ENCODE measurements at places on chromosomes 2 and 18.

DNA sequence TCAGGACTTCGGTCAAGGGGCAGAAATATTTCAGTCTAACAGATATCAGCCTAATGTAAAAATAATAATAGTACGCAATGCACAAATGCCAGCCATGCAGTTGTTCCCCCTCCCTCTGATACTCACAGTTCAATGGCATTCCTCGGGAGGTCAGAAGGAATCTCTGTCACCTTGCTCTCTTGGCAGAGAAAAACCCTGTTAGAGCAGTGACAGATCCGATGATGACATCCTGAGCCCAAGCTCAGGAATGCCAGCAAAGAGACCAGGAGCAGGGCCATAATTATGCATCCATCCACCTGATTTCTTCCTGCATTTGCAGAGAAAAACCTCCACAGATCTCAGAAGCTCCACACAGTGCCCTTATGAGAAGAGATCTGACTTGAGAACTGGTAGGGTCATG, at the start of gene FSHR:
Gene FSHR, minus strand, starts transcription at position 376 of the 400 bp plus-strand sequence. Its CDS starts 98 bp downstream, at position 278.
- no peak for DNase-seq

GRCh38 chr2:234952270-234953115, 676 bp downstream of the SH3BP4 start:
- no peak for DNase-seq

- DNase-seq, result no peak
Measured at GRCh38 chr2:28333606-28334526, 58.8 kb upstream of the FOSL2 start.

DNA sequence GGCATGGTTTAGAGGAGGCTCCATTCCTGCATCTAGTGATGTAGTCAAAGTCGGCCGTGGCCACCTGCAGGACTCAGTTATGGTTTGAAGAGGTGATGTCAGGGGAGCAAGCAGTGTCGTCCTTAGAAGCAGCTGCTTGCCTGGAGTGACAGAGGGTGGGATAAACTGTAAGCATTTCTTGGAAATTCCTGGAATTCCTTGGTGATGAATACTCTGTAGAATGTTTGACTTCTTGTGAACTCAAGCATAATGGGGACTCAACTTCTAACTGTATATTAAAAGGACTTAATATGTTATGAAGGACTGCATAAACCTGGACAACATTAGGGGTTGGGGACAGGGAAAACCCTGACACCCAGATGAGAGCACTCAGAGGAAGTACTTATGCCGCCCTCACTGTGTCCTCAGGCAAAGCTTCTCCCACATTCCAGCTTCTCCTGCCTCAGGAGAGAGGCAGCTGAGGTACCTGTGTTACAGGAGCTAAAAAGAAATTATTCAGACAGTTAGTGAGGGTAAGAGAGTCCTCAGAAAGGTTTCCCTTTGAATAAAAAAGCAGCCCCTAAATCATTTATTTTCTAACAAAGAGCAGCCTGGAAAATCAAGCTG, 459.9 kb upstream of the CELF4 start:
- DNase-seq, result no peak

- peak; percentile 65 for DNase-seq
Measured at GRCh38 chr2:240557808-240558207, at the start of gene ANKMY1. Gene ANKMY1 (minus strand): TSS chr2:240557988. CDS start chr2:240557335, 653 bp downstream.

DNA sequence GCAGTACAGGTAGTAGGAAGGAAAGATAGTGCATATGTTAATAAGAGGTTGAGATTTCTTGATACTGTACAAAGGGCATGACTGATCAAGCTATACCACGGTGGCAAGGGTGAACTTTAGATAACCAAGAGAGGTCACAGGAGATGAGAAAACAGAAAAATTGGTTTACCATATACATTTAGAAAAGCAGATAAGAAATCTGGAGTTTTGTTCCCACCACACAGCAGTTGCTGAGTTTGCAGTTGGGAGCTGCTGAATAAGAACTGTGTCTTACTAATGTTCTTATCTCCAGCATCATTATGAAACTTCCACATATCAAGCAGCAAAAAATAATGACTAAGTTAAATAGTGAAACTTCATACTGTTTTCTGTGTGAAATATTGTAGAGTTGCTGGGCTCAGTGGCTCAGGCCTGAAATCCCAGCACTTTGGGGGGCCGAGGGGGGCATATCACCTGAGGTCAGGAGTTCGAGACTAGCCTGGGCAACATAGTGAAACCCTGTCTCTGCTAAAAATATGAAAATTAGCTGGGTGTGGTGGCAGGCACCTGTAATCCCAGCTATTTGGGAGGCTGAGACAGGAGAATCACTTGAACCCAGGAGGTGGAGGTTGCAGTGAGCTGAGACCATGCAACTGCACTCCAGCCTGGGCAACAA, 12.0 kb upstream of the IMPACT start:
- DNase-seq, result no peak

DNA sequence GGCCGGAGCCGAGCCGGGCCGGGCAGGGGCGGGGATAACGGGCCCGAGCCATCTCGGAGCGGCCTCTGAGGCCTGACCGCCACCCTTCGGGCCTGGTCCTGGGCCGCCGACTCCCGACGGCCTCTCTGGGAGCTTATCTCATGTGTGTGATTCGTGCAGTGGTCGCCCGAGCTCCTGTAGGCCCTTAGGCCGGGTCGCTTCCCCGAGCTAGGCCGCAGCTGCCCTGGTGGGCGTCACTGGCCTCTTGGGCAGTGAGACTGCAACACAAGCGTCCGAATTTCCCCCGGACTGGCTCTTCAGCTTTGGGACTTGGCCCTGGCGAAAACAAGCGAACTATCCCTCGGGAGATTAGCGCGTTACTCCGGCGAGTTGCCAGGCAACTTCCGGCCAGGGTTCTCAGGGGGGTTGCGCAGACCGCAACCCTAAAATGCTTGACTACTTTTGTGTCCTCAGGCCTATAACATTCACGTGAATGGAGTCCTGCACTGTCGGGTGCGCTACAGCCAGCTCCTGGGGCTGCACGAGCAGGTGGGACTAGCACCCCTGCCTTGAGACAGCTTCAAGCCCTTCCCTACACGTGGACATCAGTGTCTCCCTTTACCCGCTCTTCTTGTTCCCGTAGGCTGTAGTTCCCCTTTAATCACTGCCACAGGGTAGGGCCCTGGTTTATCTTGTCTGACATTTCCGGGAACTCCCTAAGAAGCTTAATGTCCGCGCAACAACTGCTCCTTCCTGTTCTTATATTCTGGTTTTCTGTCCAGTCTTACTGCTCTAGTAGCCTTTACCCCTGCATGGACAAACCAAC, 602 bp downstream of the SNX17 start:
- peak; percentile 29 for DNase-seq

GRCh38 chr2:186576614-186577013, 13.2 kb upstream of the ITGAV start:
- no peak for DNase-seq

GRCh38 chr2:101012054-101012705, 10.1 kb downstream of the RPL31 start:
- DNase-seq, result no peak

DNA sequence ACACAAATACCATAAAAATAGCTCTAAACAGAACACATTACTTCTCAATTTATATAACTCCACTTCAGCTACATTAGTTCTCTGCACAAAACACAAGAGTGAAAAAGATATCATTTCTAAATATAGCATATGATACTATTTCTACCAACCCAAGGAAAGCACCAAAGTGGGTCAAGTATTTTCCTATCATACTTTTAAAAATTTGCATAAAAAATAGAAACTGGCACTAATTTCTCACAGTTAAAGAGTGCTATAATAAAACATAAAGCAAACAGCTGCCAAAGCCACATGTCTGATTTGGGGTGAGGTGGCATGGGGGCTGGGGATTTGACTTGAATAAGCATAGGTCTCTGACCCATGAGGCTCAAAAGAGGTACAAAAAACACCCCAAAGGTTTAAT, 61.5 kb downstream of the BARD1 start:
- DNase-seq, result no peak

GRCh38 chr2:100989666-100990065, 12.4 kb upstream of the RPL31 start:
- DNase-seq, result no peak

DNA sequence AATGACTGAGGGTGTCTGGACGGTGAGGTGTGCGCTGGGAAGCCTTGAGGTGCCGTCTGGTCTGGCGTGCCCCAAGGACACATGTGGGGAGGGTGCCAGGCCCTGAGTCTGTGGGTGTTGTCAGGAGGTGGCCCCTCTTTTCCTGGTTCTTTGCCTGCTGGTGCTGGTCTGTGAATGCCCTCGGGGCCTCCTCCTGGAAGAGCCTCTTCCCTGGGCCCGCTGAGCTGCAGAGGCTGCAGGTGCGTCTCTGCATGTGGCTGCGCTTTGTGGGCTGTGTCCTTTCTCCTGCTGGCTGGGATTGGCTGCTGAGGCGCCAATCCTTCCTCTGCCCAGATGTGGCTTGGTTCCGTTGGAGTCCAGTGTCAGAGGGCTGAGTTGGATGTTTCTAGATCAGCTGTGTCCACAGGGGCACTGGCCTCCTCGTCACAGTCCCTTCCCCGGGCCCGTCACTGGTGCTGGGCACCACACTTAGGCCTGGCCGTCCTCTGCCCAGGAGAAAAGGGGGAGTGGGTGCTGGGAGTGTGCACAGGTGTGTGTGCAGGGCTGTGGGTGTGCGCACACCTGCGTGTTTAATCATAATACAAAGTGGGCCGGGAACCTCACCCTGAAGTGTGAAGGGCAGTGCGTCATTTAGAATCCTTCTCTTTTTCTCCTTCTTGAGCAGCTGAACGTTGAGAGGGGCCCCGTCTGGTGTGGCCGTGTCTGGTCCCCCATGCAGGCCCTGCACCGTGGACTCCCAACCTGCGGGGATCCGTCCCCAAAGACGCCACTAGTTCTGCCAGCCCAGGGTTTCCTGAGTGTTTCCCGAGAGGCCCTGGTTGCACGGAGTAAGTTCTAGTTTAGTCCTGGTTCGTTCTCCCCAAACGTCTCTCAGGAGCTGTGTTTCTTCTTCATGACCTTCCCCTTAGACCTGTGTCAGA, 35.5 kb downstream of the RTP5 start:
- DNase-seq, result no peak

DNA sequence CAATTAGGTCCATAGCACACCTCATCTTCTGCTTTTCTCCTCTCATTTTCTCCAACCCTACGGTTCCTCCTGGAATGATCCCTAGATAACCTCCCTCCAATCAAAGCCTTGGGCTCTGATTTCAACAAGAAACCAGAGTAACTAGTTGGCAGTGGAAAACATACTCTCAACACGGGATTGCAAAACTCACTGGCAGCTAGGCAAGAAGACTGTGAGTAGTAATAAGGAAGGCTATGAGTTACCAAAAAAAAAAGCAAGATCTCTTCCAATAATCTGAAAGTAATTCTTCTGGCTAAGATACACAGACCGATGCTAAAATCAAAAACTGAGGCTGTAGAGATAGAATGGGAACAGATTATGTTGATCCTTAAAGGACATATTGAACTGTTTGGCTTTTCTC, 28.4 kb upstream of the CCDC102B start:
- DNase-seq, result no peak

- DNase-seq, result no peak
Measured at GRCh38 chr18:63271881-63272299, 47.7 kb downstream of the BCL2 start.

GRCh38 chr2:174062934-174063333, 97.8 kb upstream of the SP3 start:
- no peak for DNase-seq

GRCh38 chr2:55732854-55733253, 39.2 kb upstream of the PNPT1 start:
- no peak for DNase-seq

- no peak for DNase-seq
Measured at GRCh38 chr2:233168445-233168844, 83.0 kb upstream of the ATG16L1 start.

DNA sequence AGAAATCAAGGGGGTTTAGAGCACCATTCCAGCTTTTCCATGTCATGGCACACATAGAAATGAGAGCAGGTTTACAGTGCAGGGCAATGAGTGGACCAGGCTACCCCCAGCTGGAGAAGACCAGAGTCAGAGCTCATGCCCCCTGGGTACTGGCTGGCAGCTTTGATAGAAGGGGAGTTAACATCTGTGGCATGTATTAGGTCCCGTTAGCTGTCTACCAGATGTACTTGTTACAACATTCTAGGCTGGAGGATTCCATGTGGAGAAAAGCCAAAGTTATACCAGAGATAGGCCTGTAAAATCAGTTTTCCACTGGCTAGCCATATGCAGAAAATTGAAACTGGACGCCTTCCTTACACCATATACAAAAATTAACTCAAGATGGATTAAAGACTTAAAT, 109.2 kb downstream of the CCDC85A start:
- DNase-seq, result no peak

DNA sequence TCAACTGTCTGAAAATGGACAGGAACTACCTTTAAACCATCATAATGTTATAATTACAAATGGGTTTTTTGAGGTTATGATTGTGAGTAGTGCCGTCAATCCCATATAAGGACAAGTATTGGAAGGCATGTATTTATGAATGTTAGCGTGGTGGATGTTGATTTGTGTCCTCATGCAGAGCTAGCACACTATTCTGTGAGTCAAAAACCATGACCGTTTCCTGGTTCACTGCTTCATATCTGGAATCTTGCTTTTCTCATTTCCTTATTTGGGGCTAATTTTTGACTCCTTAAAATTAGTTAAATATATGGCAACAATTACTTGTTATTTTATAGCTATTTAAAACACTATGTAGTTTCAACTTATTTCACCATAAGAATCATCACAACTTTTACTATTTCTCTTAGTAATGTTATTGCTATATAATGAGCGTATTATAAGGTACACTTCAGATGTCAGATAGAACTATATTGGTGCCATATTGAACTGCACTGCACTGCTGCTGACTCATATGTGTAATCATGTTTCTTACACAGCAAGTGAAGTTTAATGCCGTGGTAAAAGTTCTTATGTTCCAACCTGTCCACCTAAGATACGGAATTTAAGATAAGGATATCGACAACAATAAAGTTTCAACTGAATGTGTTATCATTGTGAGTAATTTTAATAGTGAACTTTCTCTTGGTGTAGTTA, 192.8 kb downstream of the PTGR3 start:
- no peak for DNase-seq

DNA sequence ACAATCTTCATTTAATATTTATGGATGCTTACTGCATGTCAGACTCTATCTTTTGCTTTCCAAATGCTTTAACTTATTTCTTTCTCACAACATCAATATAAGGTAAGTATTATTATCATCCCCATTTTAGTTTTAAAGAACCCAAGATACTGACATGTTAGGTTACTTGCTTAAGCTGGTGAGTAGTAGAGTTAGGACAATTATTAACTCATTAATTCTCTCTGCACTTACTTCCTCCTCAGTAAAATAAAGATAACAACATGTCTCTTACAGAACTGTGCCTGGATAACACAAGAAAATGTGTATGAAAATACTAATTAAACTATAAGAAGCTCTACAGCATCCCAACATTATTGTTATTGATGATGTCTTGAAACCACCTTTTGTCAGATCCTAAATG, 359.1 kb upstream of the CHST9 start:
- no peak for DNase-seq

- DNase-seq, result peak; percentile 24
Measured at GRCh38 chr2:217610401-217610814, 392.4 kb downstream of the TNS1 start.

All from CD4-positive, alpha-beta T cell treated with Interleukin-15 for 4 hours (primary cell).